Breast epithelium (tissue), 4 donors: ENCODE measurements at places on chromosomes 1 and 21.
A peak's percentile ranks its signal among the peaks of the same experiment; 100 is the strongest.

- H3K4me1 ChIP-seq = no peaks in the 10 kb centered on the region
- no peak overlapping the region for H3K4me3 ChIP-seq
- no peak overlapping the region for H3K27ac ChIP-seq
Observed at GRCh38 chr1:227763246-227764018, 28.2 kb downstream of the SNAP47 start.

DNA sequence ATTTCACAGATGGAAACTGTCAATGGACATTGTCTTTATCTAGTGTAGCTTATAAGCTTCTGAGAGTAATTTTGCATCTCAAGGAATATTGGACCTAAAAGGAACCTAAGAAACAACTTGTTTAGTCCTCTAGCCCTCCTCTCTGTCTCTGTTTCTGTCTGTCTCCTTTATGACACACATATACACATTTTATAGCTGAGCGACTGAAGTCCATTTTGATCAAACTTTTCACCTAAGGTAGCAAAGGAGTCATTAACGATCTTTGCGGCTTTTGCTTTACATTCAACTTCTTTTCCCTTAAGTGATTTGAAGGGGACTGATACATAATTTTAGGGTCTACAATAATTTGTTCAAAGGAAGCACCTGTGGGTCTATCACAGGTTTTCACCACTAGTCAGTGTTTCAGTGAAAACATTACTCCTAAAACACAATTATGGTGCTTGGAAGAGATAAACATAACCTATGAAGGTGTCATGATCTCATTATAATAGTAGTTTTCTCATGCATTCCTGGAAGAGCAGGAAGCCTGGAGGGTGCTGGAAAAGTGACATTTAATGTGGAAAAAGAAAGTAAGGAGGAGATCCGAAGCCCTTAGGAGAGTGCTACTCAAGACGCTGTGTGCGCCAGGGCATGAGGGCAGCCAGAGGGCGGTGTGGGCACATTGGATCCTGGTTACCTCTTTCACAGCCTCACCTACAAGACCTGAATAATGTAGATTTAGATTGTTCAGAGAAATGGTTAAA lies 248.6 kb downstream of the DNM3 start:
- H3K27ac ChIP-seq = no peak overlapping the region
- H3K27me3 ChIP-seq = no peaks in the 10 kb centered on the region
- DNase-seq = peak; percentile 59
- no peak overlapping the region for H3K4me3 ChIP-seq
- H3K36me3 ChIP-seq = no peaks in the 10 kb centered on the region

GRCh38 chr1:13784971-13785370 lies 85.0 kb downstream of the PRDM2 start:
- no peaks in the 10 kb centered on the region for H3K27me3 ChIP-seq
- H3K27ac ChIP-seq = peak overlapping the region; percentile 53
- H3K36me3 ChIP-seq = no peaks in the 10 kb centered on the region
- no peaks in the 10 kb centered on the region for H3K4me1 ChIP-seq
- H3K4me3 ChIP-seq = no peak overlapping the region

GRCh38 chr21:39196310-39196709 lies 13.1 kb upstream of the PSMG1 start:
- H3K4me1 ChIP-seq = no peaks in the 10 kb centered on the region
- H3K36me3 ChIP-seq = peaks cover 4% of the 10 kb centered on the region

- no peak overlapping the region for H3K27ac ChIP-seq
- no peaks in the 10 kb centered on the region for H3K27me3 ChIP-seq
- no peak for DNase-seq
- no peak overlapping the region for H3K4me3 ChIP-seq
- no peaks in the 10 kb centered on the region for H3K36me3 ChIP-seq
Observed at GRCh38 chr1:6557597-6557996, 2.5 kb downstream of the TAS1R1 start.

DNA sequence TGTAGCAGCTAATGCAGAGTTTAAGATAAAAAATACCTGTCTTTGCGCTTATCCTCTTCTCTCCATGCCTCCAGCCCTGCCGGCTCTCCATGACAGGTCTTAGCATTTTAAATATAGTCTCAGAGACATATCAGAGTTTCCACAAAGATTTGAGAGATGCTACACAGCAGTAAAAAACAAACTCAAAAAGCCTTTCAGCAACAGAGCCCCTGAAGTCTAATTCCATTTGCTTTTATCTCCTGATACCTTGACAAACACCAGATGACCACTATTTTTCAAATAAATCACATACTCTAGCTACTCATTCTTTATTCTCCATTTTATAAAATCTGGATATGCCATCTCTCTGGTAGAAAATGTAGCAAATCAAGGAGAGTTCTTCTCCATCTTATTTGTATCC lies 79.5 kb upstream of the LRRC53 start:
- H3K27ac ChIP-seq = no peak overlapping the region
- no peaks in the 10 kb centered on the region for H3K27me3 ChIP-seq
- no peak for DNase-seq
- no peak overlapping the region for H3K4me3 ChIP-seq

- H3K4me3 ChIP-seq = no peak overlapping the region
- no peak for DNase-seq
- no peak overlapping the region for H3K27ac ChIP-seq
- peaks cover 4% of the 10 kb centered on the region for H3K4me1 ChIP-seq
- H3K27me3 ChIP-seq = no peaks in the 10 kb centered on the region
Observed at GRCh38 chr1:19396280-19396679, 84.2 kb downstream of the SLC66A1 start.

DNA sequence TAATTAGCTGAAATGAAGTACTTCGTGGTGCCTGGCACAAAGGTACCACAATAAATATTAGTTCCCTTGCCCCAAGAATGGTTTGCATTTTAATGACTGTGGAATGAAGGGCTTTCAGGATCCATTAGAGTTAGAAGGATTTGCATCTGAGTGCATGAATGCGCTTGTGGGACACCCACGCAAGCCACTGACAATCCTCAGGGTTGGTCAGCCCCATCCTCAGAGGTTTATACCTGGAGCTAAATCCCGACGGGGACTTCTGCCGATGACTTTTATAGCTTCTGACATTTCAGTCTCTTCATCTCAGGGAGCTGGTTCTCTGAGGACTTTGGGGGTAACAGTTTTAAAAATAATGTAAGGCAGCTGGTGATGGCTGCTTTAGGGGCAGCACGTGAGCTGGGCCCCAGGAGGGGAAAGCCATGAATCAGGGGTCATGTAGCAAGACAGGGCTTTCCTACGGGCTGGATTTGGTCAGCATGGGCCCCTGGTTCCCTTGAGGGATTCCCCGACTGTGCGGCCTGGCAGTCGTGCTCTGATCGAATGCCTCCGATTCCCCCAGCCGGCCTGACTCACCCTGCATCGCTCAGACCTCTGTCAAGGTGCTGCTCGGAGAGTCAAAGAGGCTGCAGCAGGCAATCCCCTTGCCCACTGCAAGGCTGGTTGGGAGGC lies 20.8 kb upstream of the IL10 start:
- no peaks in the 10 kb centered on the region for H3K36me3 ChIP-seq
- H3K27ac ChIP-seq = no peak overlapping the region
- no peaks in the 10 kb centered on the region for H3K4me1 ChIP-seq
- no peak overlapping the region for H3K4me3 ChIP-seq

DNA sequence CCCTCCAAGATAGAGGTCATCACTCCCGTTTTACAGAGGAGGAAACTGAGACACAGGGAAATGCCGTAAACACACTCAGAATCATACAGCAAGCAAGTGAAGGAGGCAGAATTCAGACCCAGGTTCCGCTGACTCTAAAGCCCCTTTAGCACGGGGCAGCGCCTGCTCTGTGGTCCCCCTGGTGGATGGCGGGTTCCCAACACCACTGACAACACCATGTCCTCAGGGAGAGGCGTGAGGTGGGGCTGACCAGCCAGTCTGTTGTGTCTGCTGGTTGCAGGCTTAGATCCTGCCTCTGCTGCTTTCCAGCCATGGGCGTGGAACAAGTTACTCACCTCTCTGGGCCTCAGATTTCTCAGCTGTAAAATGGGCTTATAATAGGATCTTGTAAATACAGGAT lies 617.3 kb downstream of the MATN1 start:
- no peak overlapping the region for H3K4me3 ChIP-seq
- no peak overlapping the region for H3K27ac ChIP-seq
- no peak for DNase-seq
- H3K27me3 ChIP-seq = no peaks in the 10 kb centered on the region
- no peaks in the 10 kb centered on the region for H3K36me3 ChIP-seq

DNA sequence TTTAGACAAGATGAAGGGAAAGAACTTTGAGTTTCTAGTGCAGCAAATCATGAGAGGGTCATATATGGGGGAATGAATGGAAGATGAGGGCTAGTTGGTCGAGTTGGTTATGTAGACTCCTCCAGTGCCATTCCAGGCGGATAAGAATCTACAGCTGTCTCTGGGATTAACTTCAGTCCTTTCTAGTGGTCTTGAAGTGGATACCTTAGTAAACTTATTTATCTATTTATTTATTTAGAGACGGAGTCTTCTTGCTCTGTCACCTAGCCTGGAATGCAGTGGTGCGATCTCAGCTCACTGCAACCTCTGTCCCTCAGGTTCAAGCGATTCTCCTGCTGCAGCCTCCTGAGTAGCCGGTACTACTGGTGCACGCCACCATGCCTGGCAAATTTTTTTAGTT lies 41.4 kb upstream of the RCC2 start:
- H3K36me3 ChIP-seq = no peaks in the 10 kb centered on the region

DNA sequence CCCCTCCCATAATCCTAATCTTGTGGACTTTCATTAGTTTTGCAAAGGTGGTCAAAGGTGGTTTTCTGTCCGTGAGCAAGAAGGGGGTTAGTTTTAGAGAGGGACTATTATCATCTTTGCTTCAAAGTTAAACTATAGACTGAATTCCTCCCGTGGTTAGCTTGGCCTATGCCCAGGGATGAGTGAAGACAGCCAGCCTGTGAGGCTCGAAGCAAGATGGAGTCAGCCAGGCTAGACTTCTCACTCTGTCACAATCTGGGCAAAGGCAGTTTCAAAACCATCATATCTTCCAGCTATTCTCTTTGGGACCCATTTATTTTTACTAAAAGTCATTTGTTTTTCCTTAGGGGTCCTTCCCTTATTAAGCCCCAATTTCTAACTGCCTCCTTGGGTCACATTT lies 12.9 kb upstream of the ENO1 start:
- no peaks in the 10 kb centered on the region for H3K36me3 ChIP-seq
- H3K4me3 ChIP-seq = no peak overlapping the region
- H3K27ac ChIP-seq = peak overlapping the region; percentile 73
- no peak for DNase-seq
- no peaks in the 10 kb centered on the region for H3K27me3 ChIP-seq

- no peaks in the 10 kb centered on the region for H3K27me3 ChIP-seq
- no peaks in the 10 kb centered on the region for H3K36me3 ChIP-seq
- no peaks in the 10 kb centered on the region for H3K4me1 ChIP-seq
- no peak for DNase-seq
Observed at GRCh38 chr1:203536575-203536974, 42.6 kb downstream of the OPTC start.

DNA sequence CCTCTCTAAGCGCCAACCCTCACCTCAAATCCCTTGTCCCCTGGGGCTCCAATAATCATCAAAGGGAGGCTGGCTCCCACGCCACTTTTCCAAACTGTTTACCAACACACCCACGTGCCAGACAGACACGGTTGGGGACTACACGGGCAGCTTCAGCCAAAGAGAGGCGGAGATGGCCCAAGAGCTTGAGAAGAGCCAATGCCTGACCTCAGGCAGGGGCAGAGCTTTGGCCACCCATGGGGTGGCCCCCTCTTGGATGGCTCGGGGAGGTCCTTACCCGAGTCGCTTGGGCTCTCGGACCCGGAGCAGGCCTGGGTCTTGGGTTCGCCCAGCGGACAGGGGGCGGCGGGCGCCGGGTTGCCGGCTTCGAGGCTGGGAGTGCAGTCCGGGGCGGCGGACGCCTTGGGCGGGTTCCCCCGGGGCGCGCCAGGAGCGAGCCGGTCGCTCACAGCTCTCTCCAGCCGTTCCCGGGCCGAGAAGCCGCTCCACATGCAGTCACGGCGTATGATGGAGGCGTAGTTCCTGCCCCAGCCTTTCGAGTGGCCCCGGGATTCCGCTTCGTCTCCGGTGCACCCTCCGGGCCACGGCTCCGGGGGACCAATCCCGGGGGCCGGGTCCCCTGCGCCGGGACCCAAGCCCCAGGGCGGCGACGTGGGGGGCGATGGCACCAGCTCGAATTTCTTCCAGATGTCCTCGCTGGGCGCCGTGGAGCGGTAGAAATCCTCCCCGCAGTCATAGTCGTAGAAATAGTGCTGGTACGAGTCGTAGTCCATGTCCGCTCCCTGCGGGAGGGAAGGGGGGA lies 854 bp downstream of the MYCL start:
- peak overlapping the region; percentile 85 for H3K4me3 ChIP-seq
- H3K27ac ChIP-seq = peak overlapping the region; percentile 34
- H3K27me3 ChIP-seq = no peaks in the 10 kb centered on the region
- H3K36me3 ChIP-seq = no peaks in the 10 kb centered on the region
- H3K4me1 ChIP-seq = no peaks in the 10 kb centered on the region

- no peak overlapping the region for H3K27ac ChIP-seq
- DNase-seq = no peak
- H3K4me1 ChIP-seq = no peaks in the 10 kb centered on the region
- H3K4me3 ChIP-seq = no peak overlapping the region
- H3K27me3 ChIP-seq = no peaks in the 10 kb centered on the region
- H3K36me3 ChIP-seq = no peaks in the 10 kb centered on the region
Observed at GRCh38 chr21:28396421-28396820, 596.3 kb downstream of the LTN1 start.

GRCh38 chr1:201599548-201599947 lies 60.6 kb downstream of the NAV1 start:
- H3K36me3 ChIP-seq = no peaks in the 10 kb centered on the region
- H3K27ac ChIP-seq = no peak overlapping the region
- no peak for DNase-seq
- no peaks in the 10 kb centered on the region for H3K27me3 ChIP-seq
- H3K4me3 ChIP-seq = no peak overlapping the region

- no peak for DNase-seq
- no peaks in the 10 kb centered on the region for H3K4me1 ChIP-seq
- H3K36me3 ChIP-seq = no peaks in the 10 kb centered on the region
- no peaks in the 10 kb centered on the region for H3K27me3 ChIP-seq
- H3K4me3 ChIP-seq = no peak overlapping the region
- no peak overlapping the region for H3K27ac ChIP-seq
Observed at GRCh38 chr1:228236744-228237143, 28.9 kb downstream of the OBSCN start.

- no peak overlapping the region for H3K4me3 ChIP-seq
- no peaks in the 10 kb centered on the region for H3K27me3 ChIP-seq
- no peaks in the 10 kb centered on the region for H3K4me1 ChIP-seq
- H3K27ac ChIP-seq = no peak overlapping the region
Observed at GRCh38 chr1:88661951-88662699, 21.9 kb upstream of the PKN2 start.

DNA sequence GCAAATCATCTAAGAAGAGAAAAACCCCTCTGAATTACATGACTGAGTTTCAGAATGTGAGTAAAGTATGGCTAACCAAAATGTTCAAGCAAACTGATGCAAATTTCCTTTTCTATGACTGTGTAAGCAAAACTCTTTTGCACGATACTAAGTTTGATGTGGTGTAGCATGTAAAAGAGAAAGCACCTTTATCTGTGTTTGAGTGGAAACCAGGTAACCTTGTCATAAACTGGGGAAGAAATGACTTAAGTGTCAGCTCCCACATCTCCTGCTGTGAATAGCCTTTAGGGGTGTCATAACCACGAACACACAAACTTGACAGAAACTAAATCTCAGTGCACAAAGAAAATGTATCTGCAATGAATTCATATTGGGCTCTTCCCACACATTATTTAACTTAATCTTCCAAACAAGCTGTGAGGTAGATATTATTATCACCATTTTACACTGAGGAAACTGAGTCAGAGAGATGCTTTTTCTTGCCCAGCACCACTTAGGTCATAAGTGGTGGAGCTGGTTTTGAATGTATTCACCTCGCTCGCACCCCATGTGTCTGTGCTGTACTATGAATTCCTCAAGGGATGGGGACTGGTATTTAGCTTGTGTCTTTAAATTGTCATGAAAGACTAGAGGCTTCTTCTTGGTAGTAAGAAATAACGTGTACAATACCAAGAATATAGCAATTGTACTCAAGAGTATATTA lies 32.9 kb upstream of the IL12RB2 start:
- H3K27me3 ChIP-seq = no peaks in the 10 kb centered on the region
- H3K4me1 ChIP-seq = no peaks in the 10 kb centered on the region
- DNase-seq = no peak
- H3K4me3 ChIP-seq = no peak overlapping the region
- no peaks in the 10 kb centered on the region for H3K36me3 ChIP-seq
